Renal cortical epithelial cell (primary cell): ENCODE measurements at places on chromosomes 3 and 15. TPM values are rescaled to one million over a fixed set of nuclear protein-coding genes. Genes with fewer than 3 reads are reported as not detected.
A peak's percentile ranks its signal among the peaks of the same experiment; 100 is the strongest.

DNA sequence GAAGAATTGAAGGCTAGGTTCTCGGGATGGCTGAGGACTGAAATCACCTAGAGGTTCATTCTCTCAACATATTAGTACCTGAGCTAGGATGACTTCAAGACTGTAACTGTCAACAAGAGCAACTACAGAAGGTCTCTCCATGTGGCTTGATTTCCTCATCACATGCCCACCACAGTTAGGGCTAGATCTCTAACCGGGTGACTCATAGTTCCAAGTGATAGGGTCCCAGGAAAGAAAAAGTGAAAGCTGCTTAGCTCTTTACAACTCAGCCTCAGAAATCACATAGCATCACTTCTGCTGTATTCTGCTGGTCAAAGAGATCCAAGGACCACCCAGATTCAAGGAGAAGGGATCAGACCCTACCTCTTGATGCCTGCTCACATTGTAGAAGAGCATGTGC, 165.4 kb upstream of the AGTR1 start:
- peak; percentile 13 for DNase-seq

AHSG gene
- not detected in 2 replicates for total RNA-seq

DNA sequence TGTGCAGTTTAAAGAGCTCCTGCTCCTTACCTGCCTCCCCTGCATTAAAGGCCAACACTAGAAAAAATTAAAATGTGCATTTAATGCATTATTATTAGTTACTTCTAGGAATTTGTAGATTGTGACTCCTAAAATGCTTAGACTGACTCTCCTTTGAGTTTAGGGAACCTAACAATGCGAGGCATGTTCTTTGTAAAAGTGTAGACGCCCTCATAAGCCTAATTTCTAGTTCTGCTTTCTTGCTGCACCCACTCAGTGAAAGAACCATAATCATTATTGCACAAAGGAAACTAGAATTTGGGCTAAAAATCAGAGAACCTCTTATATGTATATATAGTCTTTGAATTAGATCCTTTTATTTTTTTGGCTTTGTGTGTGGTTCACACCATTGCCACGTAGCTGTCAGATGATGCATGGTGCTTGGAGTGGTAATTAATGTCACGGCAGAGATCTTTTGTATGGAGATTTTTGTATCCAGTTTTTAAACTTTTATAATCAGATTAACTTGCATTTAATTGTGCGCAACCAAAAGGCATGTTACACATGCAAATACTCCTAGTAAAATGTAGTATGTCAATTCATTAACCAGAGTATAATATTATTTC, 710 bp downstream of the ABHD10 start:
- DNase-seq, result no peak

- DNase-seq, result peak; percentile 88
Measured at GRCh38 chr3:146223401-146224373, 27.2 kb downstream of the PLSCR4 start.

GRCh38 chr3:21691036-21691435, 60.0 kb downstream of the ZNF385D start:
- no peak for DNase-seq

PSMD6 gene
- 113 and 124 TPM in 2 replicates for total RNA-seq

- no peak for DNase-seq
Measured at GRCh38 chr3:79268422-79268821, 499.4 kb downstream of the ROBO1 start.

- DNase-seq, result no peak
Measured at GRCh38 chr15:39919411-39919747, 687 bp downstream of the GPR176 start.

- DNase-seq, result no peak
Measured at GRCh38 chr3:57978316-57978715, 29.9 kb upstream of the FLNB start.

PCSK6 gene
- total RNA-seq, result 1.2 and 11.0 TPM in 2 replicates

DNA sequence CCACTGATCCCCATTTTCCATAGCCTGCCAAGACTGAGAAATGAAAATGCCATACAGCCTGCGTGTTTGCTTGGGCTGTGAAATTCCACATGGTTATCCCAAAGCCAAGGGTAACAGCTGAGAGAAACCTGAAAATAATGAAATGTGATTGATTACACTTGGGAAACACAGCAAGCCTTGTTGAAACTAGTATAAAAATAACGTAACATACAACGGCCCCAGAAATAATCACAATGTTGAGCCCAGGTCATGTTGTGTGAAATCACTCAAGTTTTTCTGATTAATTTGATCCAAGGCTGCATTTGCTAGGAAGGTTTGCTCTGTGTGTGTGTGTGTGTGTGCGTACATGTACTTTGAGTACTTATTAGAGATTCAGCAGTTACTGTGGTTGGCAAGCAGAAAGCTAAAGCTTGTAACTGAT, 269.0 kb downstream of the OXSM start:
- peak; percentile 77 for DNase-seq

ITGA11 gene
- total RNA-seq, result under 0.01 and 9.2 TPM in 2 replicates

DNA sequence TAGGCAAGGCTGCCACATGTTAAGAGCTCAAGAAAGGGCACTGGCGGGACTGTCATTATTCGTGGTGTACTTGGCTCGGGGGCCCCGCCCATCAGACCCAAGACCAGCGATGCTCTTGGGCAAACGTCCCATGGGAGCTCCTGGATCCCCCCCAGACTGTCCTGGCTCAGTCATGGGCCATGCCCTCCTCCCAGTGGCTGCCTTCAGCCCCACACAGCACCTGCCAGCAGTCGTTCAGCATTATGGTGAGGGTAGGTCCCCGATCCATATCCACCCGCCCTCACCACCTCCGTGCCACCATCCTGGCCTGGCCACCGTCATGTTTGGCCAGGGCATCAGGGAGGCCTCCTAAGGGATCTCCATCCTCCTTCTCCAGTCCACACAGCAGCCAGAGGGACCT, 51.4 kb upstream of the IQSEC1 start:
- DNase-seq, result no peak

ZNF860 gene
- total RNA-seq, result 3.3 and 8.6 TPM in 2 replicates

- no peak for DNase-seq
Measured at GRCh38 chr15:59636184-59636583, 21.1 kb downstream of the GTF2A2 start.

DNA sequence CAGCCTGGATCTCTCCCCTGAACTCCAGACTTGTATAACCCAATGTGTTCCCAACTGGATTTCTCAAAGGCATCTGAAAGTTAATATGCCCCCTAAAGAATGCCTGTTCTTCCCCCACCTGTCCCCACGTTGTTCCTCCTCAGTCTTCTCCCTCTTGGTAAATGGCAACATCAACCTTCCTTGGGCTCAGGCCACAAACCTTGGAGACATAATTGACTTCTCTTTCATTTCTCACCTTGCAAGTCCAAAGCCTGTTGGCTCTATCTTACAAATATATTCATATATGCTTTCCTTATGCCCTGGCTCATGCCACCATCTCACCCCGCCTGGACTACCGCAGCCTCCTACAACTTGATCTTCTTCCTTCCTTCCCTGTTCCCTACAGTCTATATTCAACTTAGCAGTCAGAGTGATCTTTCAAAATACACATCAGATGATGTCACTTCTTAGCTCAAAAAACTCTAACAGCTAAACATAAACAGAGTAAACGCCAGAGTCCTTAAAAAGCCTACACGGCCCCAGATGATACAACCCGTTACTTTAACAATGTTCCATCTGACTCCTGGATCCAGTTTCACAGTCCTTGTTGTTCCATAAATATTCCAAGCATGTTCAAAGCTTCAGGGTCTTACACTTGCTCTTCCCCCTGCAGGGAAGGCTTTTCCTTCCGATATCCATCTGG, 66.2 kb downstream of the ETV5 start:
- no peak for DNase-seq

ZNF774 gene
- total RNA-seq, result 2.4 and 3.9 TPM in 2 replicates

DNA sequence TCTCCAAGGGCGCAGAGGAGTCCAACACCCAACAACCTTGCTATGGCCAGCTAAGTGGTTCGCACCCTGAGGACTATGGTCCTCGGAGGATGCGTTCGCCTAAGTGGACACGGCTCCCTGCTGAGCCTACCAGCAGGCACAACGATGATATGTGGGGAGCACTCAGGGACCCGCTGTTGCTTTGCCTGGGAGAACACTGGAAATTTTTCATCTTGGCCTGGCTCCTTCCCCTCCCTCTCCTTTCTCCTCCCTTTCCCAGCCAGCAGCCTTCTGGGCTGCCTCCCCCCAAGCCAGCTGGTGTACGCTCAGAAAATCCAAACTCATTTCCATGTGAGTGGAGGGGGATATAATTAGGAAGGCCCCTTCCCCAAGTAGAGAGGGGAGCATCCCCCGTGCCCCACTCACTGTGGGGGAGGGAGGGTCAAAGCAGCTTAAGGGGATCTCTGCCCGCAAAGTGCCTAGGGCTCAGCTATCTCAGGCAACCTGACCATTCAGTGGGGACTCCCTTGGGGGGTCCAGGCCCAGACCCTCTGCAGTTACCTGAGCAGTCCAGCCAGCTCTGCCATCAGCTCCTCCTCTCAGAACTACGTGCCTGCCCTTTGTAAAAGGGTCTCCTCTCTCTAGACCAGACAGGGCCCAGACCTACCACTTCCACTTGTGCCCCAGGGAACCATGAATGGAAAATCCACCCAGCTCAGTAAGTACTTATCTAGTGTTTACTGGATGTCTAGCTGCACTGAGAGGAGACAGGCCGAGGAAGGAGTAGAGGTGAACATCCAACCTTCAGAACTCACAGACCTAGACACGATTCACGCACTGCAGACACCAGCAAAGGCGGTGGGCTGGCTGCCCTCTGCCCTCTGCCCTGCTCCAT, 742 bp upstream of the SEMA7A start:
- DNase-seq, result no peak

DNA sequence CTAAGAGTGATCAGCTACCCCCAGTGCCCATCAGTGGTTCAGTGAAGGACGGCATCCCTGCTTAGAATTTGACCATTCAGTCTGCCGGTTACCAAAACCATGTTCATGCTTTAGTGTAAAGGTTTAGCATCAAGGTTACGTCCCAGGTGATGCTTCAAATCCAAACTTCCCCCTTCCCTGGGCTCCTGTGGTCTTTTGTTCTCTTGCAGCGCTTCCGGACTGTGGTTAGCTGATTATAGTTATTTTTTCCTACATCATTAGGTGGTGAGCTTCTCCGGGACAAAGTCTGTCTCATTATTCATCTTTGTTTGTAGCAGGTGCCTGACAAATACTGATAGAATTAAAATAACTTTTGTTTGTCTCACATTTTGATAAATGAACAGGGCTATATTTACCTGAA, 28.3 kb upstream of the MYZAP start:
- DNase-seq, result no peak

DNA sequence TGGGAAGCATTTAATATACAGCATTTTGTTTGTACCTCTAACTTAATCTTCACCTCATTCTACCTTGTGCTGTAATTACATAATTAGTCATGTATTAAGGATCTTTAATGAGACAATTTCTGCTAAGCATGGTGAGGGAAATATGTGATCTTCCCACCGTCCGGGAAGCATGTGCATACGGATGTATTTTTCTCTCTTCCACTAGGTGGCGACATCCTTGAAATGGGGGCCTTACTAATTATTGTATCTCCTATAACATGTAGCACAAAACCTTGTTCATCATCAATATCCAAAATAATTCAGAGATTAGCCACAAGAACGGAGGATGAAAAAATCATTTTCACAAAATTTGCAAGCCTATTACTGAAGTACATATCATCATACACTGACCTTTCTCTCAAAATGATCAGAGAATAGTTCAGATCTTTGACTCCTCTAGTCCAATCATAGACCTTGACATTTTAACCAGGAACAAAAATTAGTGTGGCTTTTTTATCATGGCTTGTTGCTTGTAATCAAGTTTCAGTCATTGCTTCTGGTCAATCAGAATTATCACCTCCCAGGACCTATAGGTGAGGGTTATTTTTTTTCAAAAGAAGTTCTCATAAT, 148.9 kb upstream of the GBE1 start:
- peak; percentile 41 for DNase-seq

TGM5 gene
- 0.25 and 0.35 TPM in 2 replicates for total RNA-seq

FANCD2OS gene
- not detected in 2 replicates for total RNA-seq

GRCh38 chr3:21417991-21418390, 333.0 kb downstream of the ZNF385D start:
- peak; percentile 56 for DNase-seq

- no peak for DNase-seq
Measured at GRCh38 chr15:66014022-66014421, 144.7 kb downstream of the RAB11A start.

DNA sequence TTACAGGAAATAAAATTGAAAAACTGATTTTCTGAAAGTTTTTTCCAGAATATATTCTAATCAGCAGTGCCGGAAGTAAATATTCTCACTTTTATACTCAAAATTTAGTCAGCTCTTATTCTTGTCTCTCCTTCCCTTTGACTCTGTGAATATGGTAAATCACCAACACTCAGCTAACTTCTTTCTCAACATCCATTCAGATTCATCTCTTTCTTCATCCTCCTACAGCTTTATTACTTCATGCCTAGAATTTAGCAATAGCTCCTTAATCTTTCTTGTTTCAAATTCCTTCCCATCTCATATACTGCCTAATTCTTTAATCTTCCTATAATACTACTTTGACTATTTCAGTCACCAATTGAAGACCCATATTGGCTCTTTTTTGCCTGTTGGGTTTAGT, 67.9 kb downstream of the FGF7 start:
- DNase-seq, result no peak

PIGZ gene
- 3.0 and 3.1 TPM in 2 replicates for total RNA-seq

DNA sequence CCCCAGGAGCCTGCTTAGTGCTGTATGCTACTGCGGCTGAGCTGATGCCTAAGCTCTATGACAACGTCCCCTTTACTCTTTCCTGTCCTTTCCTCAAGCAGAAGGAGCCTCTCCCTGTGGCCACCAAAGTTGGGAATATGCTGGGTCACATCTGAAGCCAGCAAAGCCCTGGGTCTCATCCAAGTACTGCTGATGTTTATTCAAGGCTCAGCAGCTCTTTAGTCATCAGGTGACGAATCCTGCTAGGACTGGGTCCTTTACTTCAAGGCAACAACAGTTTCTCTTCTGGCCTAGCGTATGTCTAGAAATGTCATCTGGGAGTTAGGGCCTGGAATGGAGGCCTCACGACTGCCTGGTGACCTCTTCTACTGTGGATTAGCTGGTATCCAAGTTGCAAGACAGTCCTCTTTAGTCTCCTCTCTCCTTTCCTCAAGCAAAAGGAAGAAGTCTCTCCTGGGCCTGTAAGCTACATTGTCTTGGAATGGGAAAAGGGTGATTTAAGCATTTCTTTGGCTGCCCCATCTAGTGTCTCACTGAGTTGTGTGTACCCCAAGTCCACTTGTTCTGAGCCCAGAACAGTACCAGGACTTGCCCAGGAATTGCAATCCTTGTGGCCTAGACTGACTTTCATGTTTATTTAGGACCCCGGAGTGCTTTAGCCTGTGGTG, 63.9 kb downstream of the TNFAIP8L3 start:
- peak; percentile 61 for DNase-seq

PLS1 gene
- 57.0 and 83.5 TPM in 2 replicates for total RNA-seq

GRCh38 chr3:56764904-56765547, 36.7 kb downstream of the ARHGEF3 start:
- no peak for DNase-seq

CCR2 gene
- not detected in 2 replicates for total RNA-seq

DNA sequence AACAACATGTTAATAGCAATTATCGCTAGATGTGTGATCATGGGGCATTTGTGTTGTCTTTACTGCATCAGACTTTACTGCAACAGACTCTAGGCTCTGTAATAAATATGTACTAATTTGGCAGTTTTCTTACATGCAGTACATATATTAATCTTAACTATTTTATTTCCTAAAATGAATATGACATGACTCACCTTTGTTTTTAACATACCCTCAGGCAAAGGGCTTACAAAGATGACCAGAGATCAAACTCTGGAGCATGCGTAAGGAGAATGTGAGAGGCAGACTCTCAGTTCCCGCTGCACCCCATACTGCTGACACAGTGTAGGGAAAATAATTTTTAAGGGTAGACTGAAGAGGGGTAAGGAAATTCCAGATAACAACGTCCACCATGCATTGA, 7.2 kb upstream of the FAM174B start:
- no peak for DNase-seq

GRCh38 chr15:51649659-51650521, 27.3 kb upstream of the DMXL2 start:
- DNase-seq, result peak; percentile 81
